T1000 (cell line): ENCODE measurements at places on chromosomes 3 and 15.

GRCh38 chr3:90015688-90016356, 908.4 kb downstream of the EPHA3 start:
- peak; percentile 81 for DNase-seq

- no peak for DNase-seq
Measured at GRCh38 chr3:160296591-160296990, 71.4 kb downstream of the C3orf80 start.

GRCh38 chr3:39166932-39167532, 13.6 kb upstream of the CSRNP1 start:
- DNase-seq, result no peak

DNA sequence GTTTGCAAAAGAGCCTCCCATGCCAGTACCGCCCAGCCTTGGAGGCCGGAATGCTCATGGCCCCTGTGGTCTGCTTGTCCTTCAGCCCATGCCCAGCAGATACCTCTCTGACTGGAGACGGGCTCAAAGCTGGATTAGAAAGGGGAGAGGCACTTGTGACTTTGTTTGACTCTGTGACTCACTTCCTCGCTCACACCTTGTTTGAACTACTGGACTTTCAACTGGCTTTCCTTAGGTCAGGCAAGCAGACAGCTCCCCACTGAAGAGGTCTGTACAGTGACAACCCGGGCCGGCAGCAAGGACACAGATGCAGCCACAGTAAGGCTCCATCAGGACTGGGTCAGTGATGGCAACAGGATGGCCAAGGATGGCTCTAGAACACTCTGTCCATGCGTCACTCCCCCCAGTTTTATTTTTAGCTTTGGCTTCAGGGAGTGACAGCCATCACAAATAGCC, 98.6 kb upstream of the ABHD17C start:
- no peak for DNase-seq

- DNase-seq, result no peak
Measured at GRCh38 chr3:72542781-72543180, 305.5 kb downstream of the SHQ1 start.

- no peak for DNase-seq
Measured at GRCh38 chr3:177338697-177339219, 141.5 kb upstream of the TBL1XR1 start.

DNA sequence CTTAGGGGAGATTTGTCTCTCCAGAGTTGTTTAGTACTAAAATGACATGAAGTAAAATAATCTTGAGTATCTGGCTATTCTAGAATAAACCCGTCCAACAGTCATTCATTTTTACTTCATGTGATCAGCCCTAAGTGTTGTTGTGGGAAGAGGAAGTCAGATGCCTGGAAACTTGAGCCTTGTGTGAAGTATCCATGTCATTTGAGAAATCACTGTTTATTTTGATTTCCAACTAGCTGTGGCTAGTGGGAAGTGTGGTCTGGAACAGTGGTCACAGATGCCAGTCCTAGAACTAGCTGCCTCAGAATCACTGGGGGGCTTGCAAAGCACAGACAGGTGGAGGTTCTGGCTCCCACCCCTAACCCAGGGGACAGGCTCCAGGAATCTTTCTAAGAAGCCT, 77.7 kb upstream of the LIMD1 start:
- no peak for DNase-seq

DNA sequence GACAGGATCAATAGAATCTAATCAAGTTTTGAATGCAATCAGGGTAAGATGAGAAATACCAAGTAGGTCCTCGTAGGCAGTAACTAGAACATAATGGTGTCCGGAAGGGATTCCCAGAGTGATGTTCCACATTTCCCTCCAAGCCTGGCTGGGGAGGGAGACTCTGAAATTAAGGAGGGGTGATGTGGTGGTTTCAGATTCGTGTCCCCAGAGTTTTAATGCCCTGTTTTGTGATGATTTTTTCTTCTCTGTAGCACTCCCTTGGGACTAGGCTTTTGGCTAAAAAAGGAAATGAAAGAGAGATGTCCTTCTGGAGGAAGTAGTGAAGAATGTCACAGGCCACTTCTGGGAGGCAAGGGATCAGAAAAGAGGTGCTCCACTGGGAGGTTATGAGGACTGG, 108.3 kb upstream of the CACNA2D3 start:
- no peak for DNase-seq

GRCh38 chr3:13588221-13588701, 39.3 kb downstream of the FBLN2 start:
- DNase-seq, result no peak

GRCh38 chr3:39601241-39601640, 133.8 kb downstream of the MOBP start:
- DNase-seq, result no peak

DNA sequence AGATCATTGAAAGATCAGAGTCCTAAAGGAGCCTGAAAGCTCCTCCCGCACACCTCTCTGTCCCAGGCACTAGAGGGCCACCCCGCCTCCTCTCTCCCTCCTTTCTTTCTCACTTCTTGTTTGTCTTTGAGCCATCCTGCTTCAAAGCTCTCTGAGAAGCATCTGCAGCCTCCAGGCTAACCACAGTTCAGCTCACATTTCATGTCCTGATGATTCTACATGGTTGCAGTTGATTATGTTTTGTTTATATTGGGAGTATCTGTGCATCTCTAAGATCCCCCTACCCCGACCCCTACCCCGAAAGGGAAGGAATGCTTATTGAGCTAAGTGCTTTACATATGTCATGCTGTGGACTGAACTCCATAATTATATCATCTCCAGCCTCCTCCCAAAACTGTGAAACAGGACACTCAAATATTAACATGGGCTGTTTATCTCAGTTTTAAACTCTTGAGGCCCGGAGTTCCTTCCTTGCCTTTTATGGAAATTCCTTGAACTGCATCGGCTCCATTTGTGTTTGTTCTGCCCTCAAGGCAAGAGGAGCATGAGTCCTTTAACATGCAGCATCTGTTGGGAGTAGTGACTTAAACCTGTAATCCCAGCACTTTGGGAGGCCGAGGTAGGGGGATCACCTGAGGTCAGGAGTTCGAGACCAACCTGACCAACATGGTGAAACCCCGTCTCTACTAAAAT, 30.9 kb downstream of the MGLL start:
- peak; percentile 19 for DNase-seq

GRCh38 chr3:150602426-150603152, 532 bp upstream of the SELENOT start:
- DNase-seq, result no peak

DNA sequence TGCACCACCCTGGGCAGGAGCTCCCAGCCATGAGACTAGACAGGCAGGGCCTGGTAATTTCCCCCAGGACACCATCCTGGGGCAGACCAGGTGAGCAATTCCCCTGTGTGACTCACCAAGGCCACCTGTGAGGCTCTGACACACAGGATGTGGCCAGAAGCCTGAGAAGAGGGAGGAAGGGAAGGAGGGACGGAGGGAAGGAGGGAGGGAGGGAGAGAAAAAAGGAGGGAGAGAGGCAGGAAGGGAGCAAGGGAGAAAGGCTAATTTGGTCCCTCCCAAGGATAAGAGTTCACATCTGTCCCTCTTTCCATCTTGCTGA, 25.9 kb downstream of the WNT7A start:
- no peak for DNase-seq

GRCh38 chr15:69377216-69377970, 36.8 kb upstream of the KIF23 start:
- DNase-seq, result no peak

DNA sequence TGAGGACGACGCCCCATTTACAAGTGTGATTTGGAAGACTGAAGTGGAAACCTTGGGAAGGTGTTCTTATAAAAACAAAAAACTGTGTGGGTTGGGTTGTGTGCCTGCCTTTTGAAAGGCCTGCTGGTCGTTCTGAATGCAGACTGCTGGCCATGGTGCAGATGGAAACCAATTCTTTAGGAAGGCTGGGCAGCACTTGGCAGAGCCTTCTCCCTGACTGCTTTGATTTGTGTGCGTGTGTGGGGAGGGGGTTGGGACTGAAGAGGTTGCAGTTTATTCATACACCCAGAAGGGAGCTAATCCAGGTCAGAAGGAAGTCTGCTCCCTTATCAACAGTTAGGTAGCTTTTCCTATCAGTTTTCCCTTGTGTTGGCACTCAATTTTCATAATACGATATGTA, 288.7 kb downstream of the SOX2 start:
- DNase-seq, result no peak

- no peak for DNase-seq
Measured at GRCh38 chr3:104526901-104527401, 839.8 kb upstream of the ALCAM start.

- no peak for DNase-seq
Measured at GRCh38 chr15:80568298-80568697, 126.8 kb upstream of the ABHD17C start.

DNA sequence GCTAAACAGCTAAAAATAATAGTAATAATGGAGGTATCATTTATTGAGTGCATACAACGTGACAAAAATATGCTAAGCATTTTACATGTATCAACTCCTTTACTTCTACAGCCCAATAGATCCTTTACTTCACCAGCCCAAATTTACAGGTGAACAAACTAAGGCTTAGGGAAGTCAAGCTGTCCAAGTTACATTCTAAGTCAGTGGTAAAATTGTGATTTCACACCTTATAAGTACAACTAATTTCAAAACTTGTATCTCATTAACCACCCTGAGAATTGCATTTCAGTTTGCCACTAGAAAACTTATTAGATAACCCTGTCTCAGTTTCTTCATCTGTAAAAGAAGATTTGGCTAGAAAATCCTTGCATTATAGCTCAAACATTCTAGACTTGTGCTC, 10.7 kb downstream of the SLC33A1 start:
- DNase-seq, result no peak

GRCh38 chr15:22956257-22956977, 23.8 kb downstream of the CYFIP1 start:
- no peak for DNase-seq

DNA sequence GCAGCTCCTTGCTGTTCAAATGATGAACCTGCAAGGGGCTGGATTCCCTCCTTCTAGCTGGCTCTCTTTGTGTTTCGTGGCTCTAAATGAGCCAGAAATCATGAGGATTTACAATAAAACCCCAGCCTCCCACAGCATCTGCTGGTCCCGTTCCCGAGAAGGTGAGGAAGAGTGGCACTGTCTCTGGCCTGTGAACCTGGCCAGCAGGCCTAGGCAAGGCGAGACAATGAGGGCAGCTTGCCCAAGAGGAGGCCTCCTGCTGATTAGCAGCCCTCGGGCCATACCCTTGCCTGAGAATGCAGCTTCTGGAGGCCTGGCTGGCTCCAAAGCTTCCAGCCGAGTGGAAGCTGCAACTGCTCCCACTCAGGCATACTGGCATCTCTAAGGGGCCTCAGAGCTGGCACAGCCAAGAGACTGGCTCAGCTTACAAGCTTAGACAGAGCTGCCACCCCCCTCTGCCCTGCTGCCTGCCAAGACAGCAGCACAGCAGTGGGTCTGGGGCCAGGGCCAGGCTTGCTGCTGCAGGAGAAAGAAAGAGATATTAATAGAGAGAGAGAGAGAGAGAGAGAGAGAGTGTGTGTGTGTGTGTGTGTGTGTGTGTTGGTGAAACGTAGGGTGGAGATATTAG, 76.5 kb downstream of the HMG20A start:
- DNase-seq, result peak; percentile 35

DNA sequence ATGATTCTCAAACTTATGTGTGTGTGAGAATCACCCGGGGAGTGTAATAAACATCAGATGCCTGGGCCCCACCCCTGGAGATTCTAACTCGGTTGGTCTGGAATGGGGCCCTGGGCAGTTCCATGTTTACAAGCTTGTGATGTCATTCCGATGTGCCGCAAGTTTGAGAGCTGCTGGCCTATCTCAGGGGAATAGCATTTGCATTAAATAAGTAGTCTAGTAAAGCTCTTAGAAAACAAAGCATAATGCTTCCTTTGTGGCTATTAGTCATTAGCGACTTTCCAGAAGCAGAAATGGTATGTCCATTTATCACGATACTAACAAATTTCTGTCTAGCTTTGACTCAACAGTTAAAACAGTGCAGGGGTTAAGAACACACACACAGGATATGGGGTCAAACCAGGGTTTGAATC, 20.9 kb downstream of the PGBD4 start:
- peak; percentile 75 for DNase-seq

DNA sequence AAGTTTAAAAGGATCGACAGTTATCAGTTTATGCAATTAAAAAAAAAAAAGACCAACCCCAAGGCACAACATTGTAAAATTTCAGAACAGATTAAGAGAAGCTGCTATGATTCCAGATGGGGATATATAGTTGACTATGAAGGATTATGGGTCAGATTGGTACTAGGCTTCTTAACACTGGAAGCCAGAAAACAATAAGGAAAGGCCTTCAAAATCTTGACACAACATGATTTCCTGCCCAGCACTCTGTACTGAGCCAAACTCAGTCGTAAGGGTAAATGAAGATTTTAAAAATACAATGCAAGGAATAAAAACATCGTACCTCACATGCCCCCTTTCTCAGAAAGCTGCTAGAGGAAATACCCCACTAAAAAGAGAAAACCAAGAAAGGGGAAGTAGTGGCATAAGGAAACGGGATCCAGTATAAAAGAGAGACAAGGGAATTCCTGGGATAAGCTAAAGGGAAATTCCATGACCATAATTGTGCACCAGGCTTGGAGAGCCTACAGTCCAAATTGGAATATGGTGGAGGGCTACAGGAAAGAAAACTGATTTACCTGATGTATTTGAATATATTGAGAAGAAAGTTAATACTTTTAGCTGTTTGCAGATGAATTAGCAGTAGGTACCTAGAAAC, 27.9 kb downstream of the PIAS1 start:
- DNase-seq, result no peak

DNA sequence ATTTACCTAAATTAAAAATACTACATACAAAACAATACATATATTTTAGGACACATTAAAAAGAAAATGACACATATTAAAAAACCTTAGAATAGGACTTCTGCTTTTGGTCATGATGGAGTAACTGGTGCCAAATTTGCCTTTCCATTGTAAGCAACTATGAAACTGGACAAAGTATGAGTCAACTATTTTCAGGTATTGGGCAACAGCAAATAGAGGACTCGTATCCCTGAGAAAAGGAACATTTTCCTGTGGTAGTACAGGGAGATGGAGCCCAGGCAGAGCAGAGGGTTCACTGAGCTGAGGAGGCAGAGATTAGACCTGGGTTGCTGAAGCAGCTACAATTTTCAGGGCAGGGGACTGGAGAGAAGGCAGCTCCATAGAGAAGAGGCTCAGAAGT, 14.7 kb downstream of the CCR1 start:
- DNase-seq, result no peak

DNA sequence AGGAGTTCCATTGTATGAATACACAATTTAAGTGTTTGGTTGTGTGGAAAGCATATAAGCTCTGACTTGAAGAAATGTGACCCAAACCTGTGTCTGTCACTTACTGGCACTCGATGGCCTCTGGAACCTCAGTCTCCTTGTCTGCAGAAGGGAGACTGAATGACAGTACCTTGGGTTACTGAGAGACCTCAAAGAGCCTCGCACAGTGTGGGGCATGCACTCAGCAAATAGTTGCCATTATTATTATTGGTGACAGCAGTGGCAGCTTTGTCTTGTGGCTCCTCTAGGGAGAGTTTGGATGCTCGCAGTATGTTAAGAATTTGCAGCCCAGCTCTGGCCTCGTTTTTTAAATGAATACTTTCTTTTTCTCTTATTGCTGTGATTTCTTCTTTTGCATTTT, 43.4 kb downstream of the EEFSEC start:
- DNase-seq, result no peak
